Stimulated activated CD8-positive, alpha-beta memory T cell treated with anti-CD3 and anti-CD28 coated beads, Interleukin-2, amount 100 ng/mL, for 48 hours (primary cell): ENCODE measurements at places on chromosomes 16 and 17.

DNA sequence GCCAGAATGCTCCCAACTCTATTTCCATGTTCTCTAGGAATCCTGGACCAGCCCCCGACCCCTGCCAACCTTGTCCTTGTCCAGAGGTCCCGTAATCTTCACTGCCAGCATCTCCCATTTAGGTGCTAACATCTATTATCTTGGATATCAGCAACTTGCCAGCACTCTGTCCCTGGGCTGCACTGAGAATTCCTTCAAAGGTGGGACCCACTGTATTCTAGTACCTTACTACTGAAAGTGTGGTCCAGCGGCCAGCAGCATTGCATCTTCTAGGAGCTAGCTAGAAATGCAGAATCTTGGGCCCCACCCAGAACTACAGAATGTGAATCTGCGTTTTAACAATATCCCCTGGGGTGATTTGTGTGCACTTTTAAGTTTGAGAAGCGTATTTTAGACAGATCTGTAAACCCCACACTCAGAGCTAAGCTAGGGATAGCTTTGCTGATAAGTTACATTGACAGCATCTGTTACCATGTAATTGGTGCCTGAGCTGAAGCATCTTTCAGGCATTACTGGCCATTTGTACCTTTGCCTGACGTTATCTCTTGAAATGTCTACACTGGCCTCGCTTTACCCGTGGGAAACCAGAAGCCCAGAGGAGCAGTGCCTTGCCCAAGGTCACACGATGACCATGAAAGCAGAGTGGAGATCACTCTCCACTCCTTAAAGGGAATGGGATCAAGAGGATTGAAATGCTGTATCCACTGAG is 8.3 kb downstream of the ABAT start:
- no peak for DNase-seq

DNA sequence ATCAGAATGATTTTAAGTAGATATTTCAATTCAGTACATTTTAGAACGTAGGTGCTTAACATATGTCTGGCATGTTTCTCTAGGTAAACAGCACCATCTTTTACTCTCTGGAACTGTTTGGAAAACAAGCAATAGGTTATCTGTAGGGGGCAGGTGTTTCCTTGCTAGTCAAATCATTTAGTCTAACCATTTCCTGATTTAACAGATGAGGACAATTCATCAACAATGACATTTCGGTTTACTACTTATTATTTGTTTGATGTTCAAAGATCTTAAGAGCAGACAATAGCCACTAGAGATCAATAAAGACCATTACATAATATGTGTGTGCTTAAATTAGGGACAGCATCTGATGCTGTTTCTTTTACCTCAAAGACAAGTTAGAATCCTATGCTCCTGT is 173.1 kb downstream of the CEP112 start:
- no peak for DNase-seq

- DNase-seq, result peak; percentile 41
Measured at GRCh38 chr16:27463741-27464591, 62.0 kb downstream of the IL21R start.

GRCh38 chr17:61462719-61463315 is 10.6 kb downstream of the TBX4 start:
- DNase-seq, result no peak

- DNase-seq, result no peak
Measured at GRCh38 chr16:67425061-67425460, 5.9 kb upstream of the HSD11B2 start.

GRCh38 chr16:67833030-67833414 is 9.1 kb upstream of the THAP11 start:
- DNase-seq, result no peak

GRCh38 chr17:58686980-58687379 is 4.9 kb downstream of the TEX14 start:
- DNase-seq, result no peak

DNA sequence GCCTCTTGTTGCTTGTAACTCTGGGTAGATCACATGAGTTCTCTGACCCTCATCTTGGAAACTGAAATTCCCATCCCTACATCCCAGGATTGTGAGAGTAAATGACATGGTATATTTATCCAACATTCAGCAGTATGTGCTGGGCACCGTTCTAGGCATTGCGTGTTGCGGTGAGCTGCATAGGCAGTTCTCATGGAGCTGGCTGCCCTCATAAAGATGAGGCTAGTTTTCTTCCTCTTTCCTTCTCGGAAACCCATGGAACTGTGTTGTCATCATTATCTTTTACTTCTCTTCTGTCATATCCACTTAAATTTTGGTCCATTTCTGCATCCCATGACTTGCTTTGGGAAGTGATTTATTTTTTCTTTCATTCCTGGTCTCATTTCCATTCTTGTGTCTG is 17.2 kb downstream of the CMIP start:
- DNase-seq, result no peak

- no peak for DNase-seq
Measured at GRCh38 chr17:49629447-49629846, 48.5 kb downstream of the SPOP start.

- DNase-seq, result no peak
Measured at GRCh38 chr16:79598348-79599181, 2.0 kb downstream of the MAF start.

DNA sequence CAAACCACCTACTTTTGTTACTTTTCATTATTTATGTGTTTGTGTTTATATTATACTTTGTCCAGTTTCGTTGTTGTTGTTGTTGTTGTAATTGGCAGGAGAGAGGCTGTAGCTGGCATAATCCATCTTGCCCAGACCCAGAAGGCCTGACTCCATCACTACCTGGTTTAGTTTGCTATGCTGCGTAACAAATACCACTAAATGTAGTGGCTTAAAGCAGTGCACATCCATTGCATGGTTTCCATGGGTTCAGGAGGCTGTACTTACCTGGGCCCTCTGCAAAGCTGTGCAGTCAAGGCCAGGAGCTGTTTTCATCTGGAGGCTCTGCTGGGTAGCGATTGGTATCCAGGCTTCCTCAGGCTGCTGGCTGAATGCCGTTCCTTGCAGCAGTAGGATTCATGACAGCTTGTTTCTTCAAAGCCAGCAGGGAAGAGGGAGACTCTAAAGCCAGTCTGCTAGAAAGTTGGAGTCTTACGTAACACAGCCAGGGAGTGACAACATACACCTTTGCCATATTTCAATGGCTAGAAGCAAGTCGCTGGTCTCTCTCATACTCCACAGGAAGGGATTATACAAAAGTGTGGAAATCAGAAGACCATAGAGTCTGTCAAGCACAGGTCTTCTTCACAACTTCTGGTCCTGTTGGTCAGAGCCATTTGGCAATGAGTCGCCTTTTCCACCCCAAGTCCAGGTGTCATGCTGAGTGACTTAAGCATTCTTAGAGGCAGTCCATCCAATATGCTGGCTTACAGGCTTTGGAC is 41.1 kb downstream of the TNRC6C start:
- no peak for DNase-seq

- DNase-seq, result no peak
Measured at GRCh38 chr17:32976131-32976530, 15.5 kb upstream of the SPACA3 start.
